Left renal pelvis (tissue), 4 donors: ENCODE measurements at places on chromosomes 12 and 14. TPM values are rescaled to one million over a fixed set of nuclear protein-coding genes. Genes with fewer than 3 reads are reported as not detected.

DNA sequence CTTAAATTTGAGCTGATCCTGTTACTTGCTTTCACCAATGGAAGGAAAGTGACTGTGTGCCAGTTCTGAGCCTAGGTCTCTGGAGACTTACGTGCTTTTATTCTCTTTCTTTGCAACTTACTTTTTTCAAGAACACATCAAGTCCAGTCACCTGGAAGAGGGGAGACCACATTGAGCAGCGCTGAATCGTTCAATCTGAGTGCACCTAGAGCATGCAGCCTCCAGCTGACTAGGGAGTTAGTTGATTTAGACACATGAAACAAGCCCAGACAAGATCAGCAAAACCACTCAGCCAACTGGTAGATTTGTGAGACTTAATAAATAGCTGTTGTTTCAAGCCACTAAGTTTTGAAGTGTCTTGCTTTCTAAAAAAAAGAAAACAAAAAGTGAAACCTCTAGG, 1014.8 kb upstream of the FBXO33 start:
- no peak for DNase-seq

Gene LYZ
- polyA plus RNA-seq, result 23.2 TPM

Gene GPRC5A
- polyA plus RNA-seq, result 7.0 TPM

Gene ACVRL1
- polyA plus RNA-seq, result 35.4 TPM

GRCh38 chr12:102475355-102475754, 5.0 kb downstream of the IGF1 start:
- no peak for DNase-seq
